A549 treated with Hydrocortisone at 1 μM for 4 hours (cell line): ENCODE measurements at places on chromosomes 1 and 21. TPM values are rescaled to one million over a fixed set of nuclear protein-coding genes. Genes with fewer than 3 reads are reported as not detected.

The SORT1 gene
- 3.7 to 6.1 TPM (median 4.0 TPM) in 5 replicates for total RNA-seq

The CENPS gene
- 26.5 to 30.3 TPM (median 29.4 TPM) in 5 replicates for total RNA-seq

The C1orf210 gene
- total RNA-seq: not detected in 5 replicates

The NUF2 gene
- 23.1 to 31.5 TPM (median 26.3 TPM) in 5 replicates for total RNA-seq

The DIO1 gene
- total RNA-seq: not detected in 5 replicates

The KRTAP13-2 gene
- not detected in 5 replicates for total RNA-seq

The SUSD4 gene
- total RNA-seq: 0.57 to 0.91 TPM (median 0.77 TPM) in 5 replicates

The GBP7 gene
- total RNA-seq: not detected in 5 replicates

The MATN1 gene
- 0.03 to 0.12 TPM (median 0.10 TPM) in 3 of 5 replicates, not detected in the others for total RNA-seq

The SYT11 gene
- total RNA-seq: 0.92 to 1.5 TPM (median 1.3 TPM) in 5 replicates

The RUNX3 gene
- 4.2 to 5.5 TPM (median 5.4 TPM) in 5 replicates for total RNA-seq

The SPRR5 gene
- total RNA-seq: not detected in 5 replicates

The ZBTB37 gene
- 0.90 to 1.6 TPM (median 1.5 TPM) in 5 replicates for total RNA-seq

The FOXO6 gene
- total RNA-seq: 0.46 to 1.1 TPM (median 0.82 TPM) in 5 replicates

The SYT2 gene
- total RNA-seq: 0.44 to 0.68 TPM (median 0.53 TPM) in 5 replicates

The PDC gene
- total RNA-seq: not detected in 5 replicates

The SLC44A5 gene
- total RNA-seq: 0.03 to 0.07 TPM (median 0.06 TPM) in 5 replicates

The SAMD11 gene
- total RNA-seq: 16.2 to 28.1 TPM (median 24.5 TPM) in 5 replicates

The LCE1D gene
- total RNA-seq: not detected in 5 replicates

The JAM2 gene
- total RNA-seq: not detected in 5 replicates

The LRRC38 gene
- total RNA-seq: 0.05 to 0.08 TPM in 2 of 5 replicates, not detected in the others

The TP73 gene
- total RNA-seq: 0.61 to 0.81 TPM (median 0.64 TPM) in 5 replicates

The RNPC3 gene
- 5.3 to 6.1 TPM (median 6.1 TPM) in 5 replicates for total RNA-seq

The CFHR3 gene
- 0.16 to 0.22 TPM (median 0.20 TPM) in 4 of 5 replicates, not detected in the other for total RNA-seq

The CRYBG2 gene
- 1.2 to 2.2 TPM (median 1.5 TPM) in 5 replicates for total RNA-seq

The CLDN17 gene
- total RNA-seq: not detected in 5 replicates

The OPRD1 gene
- total RNA-seq: 0.02 to 0.07 TPM (median 0.03 TPM) in 4 of 5 replicates, not detected in the other

The MYBPH gene
- total RNA-seq: not detected in 5 replicates

The ESPN gene
- 0.22 to 1.2 TPM (median 0.51 TPM) in 5 replicates for total RNA-seq

The SPATA46 gene
- not detected in 5 replicates for total RNA-seq

The ABCG1 gene
- 1.8 to 2.9 TPM (median 2.6 TPM) in 5 replicates for total RNA-seq

The OR2T2 gene
- total RNA-seq: not detected in 5 replicates

The CD101 gene
- 0.09 to 0.39 TPM (median 0.16 TPM) in 5 replicates for total RNA-seq

The CSF3R gene
- total RNA-seq: not detected in 5 replicates

The FMO2 gene
- not detected in 5 replicates for total RNA-seq

The GUCA2A gene
- 0.29 TPM in 1 of 5 replicates, not detected in the others for total RNA-seq

The OSCP1 gene
- 5.9 to 7.0 TPM (median 6.5 TPM) in 5 replicates for total RNA-seq

The DHDDS gene
- 22.8 to 35.6 TPM (median 25.2 TPM) in 5 replicates for total RNA-seq

The KNCN gene
- total RNA-seq: not detected in 5 replicates

The CATSPERE gene
- 0.06 to 0.32 TPM (median 0.16 TPM) in 4 of 5 replicates, not detected in the other for total RNA-seq

The LCK gene
- 0.03 TPM in 1 of 5 replicates, not detected in the others for total RNA-seq

The LCE1A gene
- not detected in 5 replicates for total RNA-seq

The MIXL1 gene
- 0.03 to 0.21 TPM (median 0.13 TPM) in 3 of 5 replicates, not detected in the others for total RNA-seq

The LCE2A gene
- total RNA-seq: not detected in 5 replicates

The S100A3 gene
- 107 to 126 TPM (median 115 TPM) in 5 replicates for total RNA-seq

The HES3 gene
- total RNA-seq: not detected in 5 replicates

The CITED4 gene
- total RNA-seq: 38.6 to 112 TPM (median 97.2 TPM) in 5 replicates

The ARHGAP30 gene
- total RNA-seq: 0.05 to 0.15 TPM (median 0.12 TPM) in 5 replicates

The GPATCH2 gene
- total RNA-seq: 6.5 to 10.2 TPM (median 7.1 TPM) in 5 replicates

The RPE65 gene
- not detected in 5 replicates for total RNA-seq

The PTPN14 gene
- total RNA-seq: 7.6 to 14.4 TPM (median 10.7 TPM) in 5 replicates

The CD48 gene
- total RNA-seq: not detected in 5 replicates
